ENCODE measurements at places on chromosomes 13 and 19. TPM values are rescaled to one million over a fixed set of nuclear protein-coding genes. Genes with fewer than 3 reads are reported as not detected.

- no peak for DNase-seq
Measured at GRCh38 chr19:46731584-46731983, 14.3 kb upstream of the FKRP start.

GRCh38 chr19:15640904-15641597 is 354 bp downstream of the CYP4F3 start:
- DNase-seq = no peak

DNA sequence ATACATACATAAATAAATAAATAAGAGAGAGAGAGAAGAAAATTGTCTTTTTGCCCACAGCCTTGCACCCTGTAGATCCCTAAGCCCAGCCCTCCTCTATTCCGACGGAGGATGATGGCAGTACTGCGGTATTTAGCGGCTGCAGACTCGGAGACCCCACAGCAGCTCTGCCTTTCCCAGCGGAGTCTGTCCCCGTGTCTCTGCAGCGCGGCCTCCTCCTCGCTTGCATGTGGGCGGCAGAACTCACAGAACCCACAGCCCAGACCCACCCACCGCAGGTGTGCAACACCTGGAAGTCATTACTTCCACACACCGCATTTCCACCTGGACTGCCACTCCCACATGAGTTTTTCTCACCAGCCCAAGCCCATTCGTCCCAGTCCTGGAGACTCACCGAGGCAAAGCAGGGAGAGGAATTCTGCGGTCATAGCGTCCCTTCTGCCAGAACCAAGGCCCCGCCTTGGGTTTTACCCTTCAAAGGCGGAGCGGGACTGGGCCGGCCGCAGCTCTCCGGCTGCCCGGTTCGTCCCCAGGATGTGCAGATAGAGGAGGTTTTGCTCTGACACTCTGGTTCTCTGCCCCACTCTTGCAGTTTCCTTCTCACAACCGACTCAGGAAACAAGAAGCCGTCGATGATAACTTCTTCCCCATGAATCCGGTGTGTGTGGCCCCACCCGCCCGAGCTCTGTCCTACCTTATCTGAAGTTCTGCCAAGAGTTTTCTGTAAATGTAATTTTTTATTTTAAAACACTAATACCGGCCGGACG is at the start of gene VSTM1:
TSS of gene VSTM1 (minus strand) at position 548 of the 767 bp plus-strand sequence. CDS start at position 428, 120 bp downstream.
- no peak for DNase-seq

- DNase-seq = no peak
Measured at GRCh38 chr19:57688011-57688763, 6.4 kb downstream of the ZNF551 start.

DNA sequence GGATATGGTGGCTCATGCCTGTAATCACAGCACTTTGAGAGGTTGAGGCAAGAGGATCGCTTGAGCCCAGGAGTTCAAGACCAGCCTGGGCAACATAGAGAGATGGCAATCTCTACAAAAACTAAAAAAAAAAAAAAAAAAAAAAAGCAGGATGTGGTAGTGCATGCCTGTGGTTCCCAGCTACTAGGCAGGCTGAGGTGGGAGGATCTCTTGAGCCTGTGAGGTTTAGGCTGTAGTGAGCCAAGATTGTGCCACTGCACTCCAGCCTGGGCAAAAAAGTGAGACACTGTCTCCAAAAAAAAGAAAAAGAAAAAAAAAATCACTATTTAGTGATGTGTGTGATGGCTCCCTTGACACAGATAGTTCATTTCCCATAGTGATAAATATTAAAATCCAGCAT is 365.0 kb upstream of the NBEA start:
- DNase-seq = no peak

- peak; percentile 57 for DNase-seq
Measured at GRCh38 chr19:58562122-58563033, 4.0 kb upstream of the UBE2M start.

DNA sequence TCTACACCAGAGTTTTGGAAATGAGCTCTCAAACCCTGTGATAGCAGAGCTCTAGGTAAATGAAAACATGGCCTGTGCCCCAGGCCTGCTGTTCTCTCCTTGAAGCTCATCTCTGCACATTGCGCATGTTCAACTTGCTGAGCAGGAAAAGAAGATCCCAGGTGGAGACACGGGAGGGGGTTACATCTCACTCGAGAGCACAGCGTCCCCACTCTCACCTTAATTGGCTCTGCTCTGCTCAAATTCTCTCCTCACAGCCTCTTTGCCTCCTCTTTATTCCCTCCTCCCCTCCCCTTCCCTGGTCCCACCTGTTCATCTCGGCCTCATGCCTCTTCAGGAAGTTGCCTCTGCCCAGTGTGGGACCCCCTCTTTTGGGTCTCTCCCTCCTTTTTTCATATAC is 44.7 kb downstream of the RGCC start:
- DNase-seq = no peak

DNA sequence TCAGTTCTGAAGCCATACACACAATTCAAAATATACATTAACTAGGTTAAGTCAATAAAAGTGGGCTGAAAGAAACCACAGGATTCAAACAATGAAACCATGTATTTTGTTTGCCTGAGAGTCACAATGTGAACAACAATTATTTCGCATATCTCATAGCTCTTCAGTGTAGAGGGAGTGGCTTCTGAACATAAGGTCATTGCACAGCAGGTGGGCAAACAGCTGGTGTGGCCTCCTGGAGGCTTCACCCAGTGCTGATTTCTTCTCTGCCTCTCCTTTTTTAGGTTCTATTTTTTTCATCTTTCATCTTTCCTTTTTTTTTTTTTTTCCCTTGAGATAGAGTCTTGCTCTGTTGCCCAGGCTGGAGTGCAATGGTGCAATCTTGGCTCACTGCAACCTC is 40.4 kb upstream of the ZNF254 start:
- no peak for DNase-seq

DNA sequence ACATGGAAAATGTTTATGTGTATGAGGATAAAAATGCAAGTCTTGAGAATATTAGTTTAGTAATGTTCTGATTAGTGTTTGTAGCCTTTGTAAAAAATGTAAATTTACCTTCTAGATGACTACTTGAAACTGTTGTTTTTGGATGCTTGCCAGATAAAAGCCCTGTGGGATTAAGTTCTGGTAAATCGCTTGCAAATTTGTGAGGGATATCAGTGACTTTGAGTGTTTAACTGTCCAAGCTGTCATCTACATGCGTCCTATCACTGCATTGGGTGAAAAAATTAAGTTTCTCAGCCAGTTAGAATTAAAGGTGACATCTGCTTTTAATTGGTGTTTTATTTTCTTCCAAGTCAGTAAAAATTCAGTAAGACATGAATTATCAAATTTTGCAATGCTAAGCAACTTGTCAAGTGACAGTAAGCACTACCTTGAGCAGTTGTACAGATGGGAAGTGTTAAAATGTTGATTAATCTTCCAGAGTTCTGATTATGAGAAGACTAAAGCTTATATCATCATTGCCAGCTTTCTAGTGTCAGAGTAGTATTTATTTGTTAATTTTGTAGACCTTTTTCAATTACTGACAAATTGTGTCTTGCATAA is 88.0 kb downstream of the PCCA start:
- DNase-seq = no peak

DNA sequence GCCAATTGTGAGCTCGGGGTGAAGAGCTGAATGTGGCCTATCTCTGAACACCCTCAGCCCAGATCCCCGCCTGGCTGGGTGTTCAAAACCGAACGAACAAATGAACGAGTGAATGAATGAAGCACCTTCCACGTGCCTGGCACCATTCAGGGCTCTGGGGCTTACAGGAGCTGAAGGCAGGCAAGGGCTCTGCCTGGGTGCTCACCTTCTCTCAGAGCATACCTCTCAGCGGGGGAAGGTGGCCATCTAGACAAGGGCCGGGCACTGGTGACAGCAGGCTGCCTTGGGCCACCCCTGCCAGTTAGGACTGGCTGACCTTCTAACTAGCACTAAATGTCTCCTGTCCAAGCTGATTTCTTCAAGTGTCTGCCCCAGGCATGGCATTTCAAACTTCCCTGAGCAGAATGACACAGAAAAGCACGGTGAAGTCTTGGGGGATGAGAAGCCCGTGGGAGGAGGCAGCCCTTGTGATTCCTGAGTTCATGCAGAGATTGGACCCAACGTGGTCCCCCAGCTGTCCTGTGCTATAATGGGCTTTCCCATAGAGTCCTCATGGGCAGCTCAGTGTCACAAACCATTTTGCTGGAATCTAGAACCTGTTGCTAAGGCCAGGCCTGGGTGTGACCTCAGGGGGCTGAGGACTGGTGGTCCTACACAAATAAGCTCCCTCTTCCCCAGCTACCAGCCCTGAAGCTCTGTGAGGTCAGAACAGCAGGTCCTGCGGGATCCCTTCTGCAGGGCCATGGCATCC is 27.9 kb upstream of the VSTM2B start:
- DNase-seq = no peak

The NKPD1 gene
- polyA plus RNA-seq = not detected

The CPT1C gene
- 1.0 TPM for polyA plus RNA-seq

The C19orf18 gene
- 0.30 TPM for polyA plus RNA-seq
